Stimulated activated CD4-positive, alpha-beta T cell treated with anti-CD3 and anti-CD28 coated beads, Interleukin-12 subunit alpha, Interleukin-12 subunit beta, amount 100 ng/mL, for 4 hours (primary cell): ENCODE measurements at places on chromosomes 7 and 10.

- DNase-seq = no peak
Measured at GRCh38 chr10:86366902-86367151, 232 bp upstream of the GRID1 start.

DNA sequence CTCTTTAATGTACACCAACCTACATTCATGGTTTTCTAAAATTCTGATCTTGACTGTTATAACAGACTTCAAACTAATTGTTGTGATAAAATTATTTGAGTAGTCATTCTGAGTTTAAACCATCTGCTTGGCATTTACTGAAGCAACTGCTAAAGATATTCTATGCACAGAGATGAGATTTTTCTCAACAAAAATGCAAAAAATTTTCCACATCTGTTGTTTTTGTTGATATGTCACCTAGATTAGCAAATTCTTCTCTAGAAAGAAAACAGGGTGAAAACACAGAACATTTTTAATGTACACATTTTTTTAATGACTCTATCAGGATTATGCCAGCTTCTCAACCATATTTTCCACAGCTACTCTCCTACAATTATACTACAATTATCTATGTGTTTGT lies 42.7 kb downstream of the ARHGAP12 start:
- no peak for DNase-seq

GRCh38 chr10:113068178-113068890 lies 118.3 kb downstream of the TCF7L2 start:
- no peak for DNase-seq

- DNase-seq = no peak
Measured at GRCh38 chr10:10786109-10787090, 231.3 kb upstream of the CELF2 start.

GRCh38 chr7:158431941-158432347 lies 155.7 kb downstream of the PTPRN2 start:
- DNase-seq = no peak

DNA sequence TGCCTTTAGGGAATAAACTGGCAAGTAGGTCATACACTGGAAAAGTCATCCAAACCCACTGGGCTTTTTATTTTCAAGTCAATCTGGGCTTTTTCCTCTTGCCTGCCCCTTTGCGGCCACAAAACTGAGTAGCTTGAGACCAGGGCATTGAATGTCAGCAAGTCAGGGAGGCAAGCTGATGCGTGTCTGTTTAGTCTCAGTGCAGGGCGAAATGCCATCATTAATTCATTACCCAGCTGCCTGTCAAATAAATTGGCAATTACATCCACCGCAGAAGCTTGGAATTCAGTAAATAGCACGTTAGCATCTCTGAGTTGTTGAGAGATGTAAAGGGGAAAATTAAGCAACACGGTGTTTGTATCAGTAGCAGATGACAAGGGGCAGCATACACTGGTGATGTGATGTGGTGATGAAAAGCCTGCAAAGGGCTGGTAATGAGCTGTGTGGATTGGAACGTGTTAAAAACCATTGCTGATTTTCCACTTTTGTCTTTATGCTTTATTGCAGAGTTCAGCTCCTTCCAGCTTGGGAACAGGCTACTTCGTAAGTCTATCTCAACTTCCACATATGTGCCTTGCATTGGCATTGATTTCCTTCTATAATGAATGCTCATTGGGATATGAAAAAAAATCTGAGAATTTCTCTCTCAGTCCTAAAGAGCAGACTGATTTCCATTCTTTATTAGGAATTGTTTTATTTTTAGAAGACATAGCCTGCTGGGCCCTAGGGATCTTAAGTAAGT lies 535.9 kb downstream of the AUTS2 start:
- no peak for DNase-seq

- no peak for DNase-seq
Measured at GRCh38 chr10:33307835-33308234, 26.6 kb downstream of the NRP1 start.

- no peak for DNase-seq
Measured at GRCh38 chr7:159172400-159172799, 27.7 kb upstream of the VIPR2 start.

DNA sequence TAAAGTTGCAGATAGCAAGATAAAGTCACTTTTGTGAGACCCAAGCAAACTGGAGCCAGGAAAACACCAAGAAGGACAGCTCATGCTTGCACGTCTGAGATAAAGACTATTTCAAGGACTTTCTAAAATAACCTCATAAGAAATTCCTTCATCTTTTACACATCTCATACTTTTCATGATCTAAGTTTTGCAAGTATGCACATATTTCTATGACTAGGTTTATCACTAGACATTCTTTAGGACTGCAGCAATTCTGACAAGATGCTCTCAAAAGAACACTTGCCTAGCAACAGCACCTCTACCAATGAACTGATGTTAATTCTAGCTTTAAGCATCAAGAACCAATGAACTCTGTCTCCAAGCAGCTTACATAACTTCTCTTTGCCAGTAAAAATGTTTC lies 457.6 kb downstream of the SEMA3D start:
- DNase-seq = no peak

GRCh38 chr10:79350407-79351154 lies 3.3 kb downstream of the PPIF start:
- DNase-seq = no peak

DNA sequence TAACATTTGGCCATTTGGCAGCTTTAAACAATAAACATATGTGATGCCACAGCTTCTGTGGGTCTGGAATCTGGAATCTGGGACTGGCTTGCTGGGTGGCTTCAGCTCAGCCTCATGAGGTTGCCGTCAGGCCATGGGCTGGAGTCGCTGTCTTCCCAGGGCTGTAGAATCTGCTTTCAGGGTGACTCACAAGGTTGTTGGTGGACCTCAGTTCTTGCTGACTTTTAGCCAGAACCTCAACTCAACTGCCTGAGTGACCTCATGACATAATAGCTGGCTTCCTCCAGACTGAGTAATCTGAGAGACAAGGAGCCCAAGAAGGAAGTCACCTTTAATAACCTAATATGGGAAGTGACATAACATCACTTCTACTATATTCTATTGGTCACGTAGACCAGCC lies 44.6 kb upstream of the TSPAN13 start:
- no peak for DNase-seq

DNA sequence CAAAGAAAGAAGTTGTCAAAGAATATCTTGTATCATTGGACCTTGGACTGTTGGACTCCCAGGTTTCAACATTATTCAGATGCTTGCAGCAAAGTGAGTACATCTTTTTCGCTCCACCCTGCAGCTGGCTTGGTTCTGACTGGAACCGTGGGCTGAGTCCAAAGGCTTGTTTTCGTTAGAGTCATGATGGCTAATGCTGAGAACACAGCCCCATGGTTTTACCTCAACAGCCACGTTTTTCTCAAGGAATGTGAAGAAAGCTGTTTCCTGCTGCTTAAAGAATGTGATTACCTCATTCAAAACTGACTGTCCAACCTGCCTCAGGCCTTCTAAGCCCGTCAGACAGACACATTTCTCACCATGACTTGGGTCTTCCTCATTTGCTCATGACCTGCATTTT lies 69.5 kb downstream of the STEAP1B start:
- no peak for DNase-seq

GRCh38 chr7:26850193-26850651 lies 14.2 kb downstream of the SKAP2 start:
- DNase-seq = no peak

DNA sequence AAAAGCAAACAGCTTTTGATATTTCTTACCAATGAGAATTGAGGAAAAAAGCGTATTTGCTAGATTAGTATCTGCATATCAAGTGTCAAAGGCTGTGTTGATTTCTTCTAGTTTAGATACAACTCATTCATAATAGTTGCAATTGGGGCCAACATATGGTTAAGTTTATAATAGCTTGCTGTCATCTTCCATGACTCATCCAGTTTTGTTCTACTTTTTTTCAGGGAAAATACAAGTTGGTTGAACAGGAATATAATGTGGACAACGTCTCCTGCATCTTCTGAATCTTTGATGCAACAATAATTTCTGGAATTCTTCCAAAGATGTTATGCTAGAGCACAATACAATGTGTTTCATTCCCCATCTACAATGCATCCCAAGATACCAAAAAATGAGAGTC lies 182.0 kb downstream of the THSD7A start:
- no peak for DNase-seq

- no peak for DNase-seq
Measured at GRCh38 chr10:70481105-70481504, 2.5 kb downstream of the PALD1 start.

GRCh38 chr7:16223963-16224707 lies 197.2 kb downstream of the CRPPA start:
- DNase-seq = no peak

DNA sequence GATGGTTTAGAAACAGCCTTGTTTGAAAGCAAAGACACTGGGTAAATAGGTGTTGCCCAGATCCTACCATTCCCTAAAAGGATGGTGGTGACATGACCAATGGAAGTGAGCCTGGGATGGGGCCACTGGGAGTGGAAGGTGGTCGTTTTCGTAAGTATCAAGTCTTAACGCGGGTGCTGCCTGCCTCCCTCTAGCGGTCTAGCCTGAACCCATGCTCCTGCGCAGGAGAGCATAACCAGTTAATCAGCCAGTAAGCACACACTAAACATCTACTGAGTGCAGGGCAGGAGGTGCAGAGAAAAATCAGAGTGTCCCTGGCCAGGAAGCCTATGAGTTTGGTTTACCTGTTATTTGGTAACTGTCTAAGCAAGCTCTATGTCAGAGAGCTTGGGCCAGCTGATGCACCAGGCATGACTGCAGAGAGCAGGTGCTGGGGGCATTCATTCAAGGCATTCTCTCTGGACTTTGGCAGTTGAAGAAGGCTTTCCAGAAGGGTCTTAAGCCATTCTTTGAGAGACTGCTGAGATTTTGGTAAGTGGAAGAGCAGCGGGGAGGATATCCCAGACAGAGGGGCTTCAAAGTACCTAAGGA lies 930 bp downstream of the GARIN1A start:
- no peak for DNase-seq
